ENCODE measurements at places on chromosomes 7 and 10.

GRCh38 chr10:35056686-35057085, 33.5 kb downstream of the CUL2 start:
- DNase-seq = no peak

GRCh38 chr10:61124756-61125530, 181.0 kb upstream of the RHOBTB1 start:
- no peak for DNase-seq

DNA sequence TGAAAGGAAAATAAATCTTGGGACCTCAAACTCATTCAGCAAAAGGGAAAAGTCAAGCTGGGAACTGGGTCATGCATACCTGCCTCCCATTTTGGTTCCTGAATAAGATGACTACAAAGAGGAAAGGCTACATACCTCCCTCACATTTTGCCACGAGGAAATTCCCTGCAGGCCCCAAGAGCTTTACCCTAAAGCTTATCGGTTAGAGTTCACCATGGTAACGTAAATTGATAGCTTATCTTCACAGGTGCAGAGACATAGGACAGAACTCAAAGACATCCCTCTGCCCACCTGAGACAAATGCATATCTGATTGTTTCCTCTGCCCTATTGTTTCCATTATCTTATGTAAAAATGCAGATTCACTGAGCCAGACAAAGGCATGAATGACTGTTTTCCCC, 31.5 kb upstream of the GRB10 start:
- no peak for DNase-seq

DNA sequence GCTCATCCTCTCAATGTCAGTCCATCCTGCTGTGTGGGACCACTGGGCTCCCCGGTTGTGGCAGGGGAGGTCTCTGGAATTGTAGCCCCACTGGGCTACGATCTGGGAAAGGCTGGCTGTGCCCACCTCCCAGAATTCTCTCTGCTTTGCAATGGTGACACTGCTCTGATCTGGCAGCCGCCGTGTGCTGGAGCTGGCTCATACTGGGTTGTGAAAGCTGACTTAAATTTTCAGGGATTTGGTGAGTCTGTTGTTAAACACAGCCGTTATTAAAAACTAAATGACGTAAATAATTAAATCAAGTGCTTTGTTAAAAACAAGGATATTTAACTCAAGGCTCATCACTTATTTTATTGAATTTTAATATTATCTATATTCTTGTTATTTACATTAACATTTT, 160.0 kb downstream of the TAX1BP1 start:
- no peak for DNase-seq

DNA sequence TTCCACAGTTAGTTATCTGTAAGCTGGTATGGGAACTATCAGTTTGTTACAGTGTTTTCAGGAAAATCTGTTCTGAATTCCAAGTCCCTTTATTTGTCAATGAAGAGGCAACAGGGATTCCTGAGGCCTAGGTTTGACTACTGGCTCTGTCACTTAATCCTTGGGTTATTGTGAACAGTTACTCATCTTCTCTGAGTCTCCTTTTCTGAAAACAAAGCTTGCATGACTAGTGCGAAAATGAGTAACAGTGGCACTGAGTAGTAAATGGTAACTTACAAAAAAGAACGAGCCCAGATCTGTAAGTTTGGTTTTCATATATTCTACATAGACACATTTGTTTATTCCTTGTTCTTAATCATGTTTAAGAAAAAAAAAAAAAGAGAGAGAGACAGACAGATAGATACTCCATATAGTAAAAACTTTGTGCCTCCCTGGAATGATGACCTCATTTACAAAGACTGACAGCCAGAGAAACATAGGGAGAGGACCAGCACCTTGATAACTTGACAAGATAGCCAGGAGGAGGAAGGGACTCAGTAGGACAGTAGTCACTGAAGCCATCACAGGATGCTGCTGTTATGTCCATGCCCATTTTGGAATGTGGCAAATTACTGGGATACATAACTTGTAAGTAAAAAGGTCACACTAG, 1.9 kb downstream of the MRPS33 start:
- DNase-seq = no peak

- no peak for DNase-seq
Measured at GRCh38 chr7:151408839-151409666, 785 bp downstream of the WDR86 start.

Data from activated CD4-positive, CD25-positive, alpha-beta regulatory T cell treated with anti-CD3 and anti-CD28 coated beads, Interleukin-2, amount 50 U/mL, for 72 hours (primary cell).